ENCODE measurements at places on chromosomes 1 and 21.

- DNase-seq: no peak
These were observed 19.7 kb upstream of the SMPDL3B start for GRCh38 chr1:27915082-27915575.

DNA sequence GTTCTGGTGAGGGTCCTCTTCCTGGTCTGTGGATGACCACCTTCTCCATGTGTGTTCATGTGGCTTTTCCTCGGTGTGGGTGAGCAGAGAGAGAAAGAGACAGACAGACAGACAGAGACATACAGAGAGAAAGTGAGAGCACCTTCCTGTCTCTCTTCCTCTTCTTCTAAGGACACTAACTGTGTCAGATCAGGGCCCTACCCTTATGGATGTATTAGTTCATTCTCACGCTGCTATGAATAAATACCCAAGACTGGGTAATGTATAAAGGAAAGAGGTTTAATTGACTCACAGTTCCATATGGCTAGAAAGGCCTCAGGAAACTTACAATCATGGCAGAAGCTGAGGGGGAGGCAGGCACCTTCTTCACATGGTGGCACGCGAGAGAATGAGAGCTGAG, 131.5 kb upstream of the ZNF648 start:
- DNase-seq: no peak

DNA sequence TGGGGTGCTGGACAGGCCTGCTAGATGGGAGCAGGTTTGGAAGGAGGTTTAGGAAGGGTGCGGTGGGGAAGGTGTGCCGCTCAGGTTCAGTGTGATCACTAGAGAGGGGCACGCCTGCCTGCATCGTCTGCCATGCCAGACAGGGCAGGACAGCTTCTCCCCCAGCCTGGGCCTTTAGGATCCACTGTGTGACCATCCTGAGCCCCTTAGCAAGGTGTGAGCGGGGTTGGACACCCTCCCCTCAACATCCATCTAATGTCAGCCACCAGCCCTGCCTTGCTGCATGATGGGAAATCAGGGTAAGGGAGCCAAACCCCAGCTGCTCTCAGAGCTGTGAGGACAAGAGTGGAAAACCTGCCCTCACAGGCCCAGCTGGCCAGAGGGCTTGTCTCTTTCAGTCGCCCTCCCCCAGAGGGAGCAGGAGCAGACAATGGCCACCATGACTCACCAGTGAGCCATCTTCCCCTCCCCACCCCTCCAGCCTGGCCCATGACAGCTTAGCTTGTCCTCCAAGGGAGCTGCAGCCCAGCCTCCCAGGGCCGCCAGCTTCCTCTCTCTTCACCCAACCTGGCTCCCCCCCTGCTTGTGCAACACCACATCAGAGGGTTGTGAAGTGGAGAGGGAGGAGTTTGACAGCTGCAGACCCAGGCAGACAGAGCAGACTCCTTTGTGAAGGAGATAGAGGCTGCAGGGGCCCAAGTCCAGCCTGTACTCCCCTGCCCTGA, 37.0 kb downstream of the NUAK2 start:
- peak; percentile 96 for DNase-seq

- DNase-seq: no peak
These were observed 417.0 kb upstream of the ESRRG start for GRCh38 chr1:217140041-217140901.

GRCh38 chr1:235878082-235878811, 11.5 kb upstream of the LYST start:
- DNase-seq: no peak

DNA sequence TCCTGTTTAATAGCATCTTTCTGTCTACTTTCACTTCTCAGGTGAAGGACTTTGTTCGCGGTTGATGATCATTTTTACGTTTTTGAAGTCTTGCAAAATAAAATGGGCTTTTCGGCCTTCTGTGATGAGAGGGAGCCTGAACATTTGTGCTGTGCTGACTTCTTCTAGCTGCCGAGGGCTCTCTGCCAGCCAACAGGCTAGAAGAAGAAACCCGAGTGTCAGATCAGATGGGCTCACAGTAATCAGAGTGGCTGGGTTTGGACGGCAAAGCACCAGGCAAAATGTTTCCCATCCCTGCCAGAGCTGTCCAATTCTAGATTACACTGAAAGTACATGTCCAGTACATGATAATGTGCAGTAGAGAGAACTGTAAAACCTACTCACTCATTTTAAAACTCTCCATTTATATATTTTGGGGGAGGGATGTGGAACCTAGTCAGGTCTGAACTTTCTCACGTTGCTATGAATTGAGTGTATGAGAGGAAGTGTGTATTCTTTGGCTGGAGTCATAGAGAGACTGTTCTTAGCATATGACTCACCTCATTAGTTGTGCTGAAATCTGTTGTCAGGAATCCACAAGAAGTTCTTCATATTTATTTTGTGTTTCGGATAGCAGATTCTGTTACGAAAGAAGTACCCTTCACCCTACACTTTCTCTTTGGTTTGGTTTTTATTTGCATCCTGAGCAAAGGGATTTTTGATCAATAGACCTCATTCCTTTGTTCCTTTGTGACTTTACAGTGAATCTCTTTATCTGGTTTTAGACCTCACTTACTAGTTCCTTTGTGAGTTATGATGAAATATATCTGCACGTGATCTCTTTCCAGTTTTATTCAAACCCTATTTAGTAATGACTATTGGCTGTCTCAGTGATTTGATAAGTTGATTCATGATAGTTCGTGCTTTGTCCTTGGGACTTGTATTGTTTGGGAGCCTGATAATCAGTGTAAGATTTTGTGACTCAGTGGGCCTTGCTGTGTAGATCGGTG, 4.8 kb downstream of the ATP1A1 start:
- peak; percentile 4 for DNase-seq

- no peak for DNase-seq
These were observed 5.3 kb upstream of the IBA57 start for GRCh38 chr1:228160201-228160761.

GRCh38 chr21:20642681-20643080, 355.5 kb upstream of the NCAM2 start:
- no peak for DNase-seq

DNA sequence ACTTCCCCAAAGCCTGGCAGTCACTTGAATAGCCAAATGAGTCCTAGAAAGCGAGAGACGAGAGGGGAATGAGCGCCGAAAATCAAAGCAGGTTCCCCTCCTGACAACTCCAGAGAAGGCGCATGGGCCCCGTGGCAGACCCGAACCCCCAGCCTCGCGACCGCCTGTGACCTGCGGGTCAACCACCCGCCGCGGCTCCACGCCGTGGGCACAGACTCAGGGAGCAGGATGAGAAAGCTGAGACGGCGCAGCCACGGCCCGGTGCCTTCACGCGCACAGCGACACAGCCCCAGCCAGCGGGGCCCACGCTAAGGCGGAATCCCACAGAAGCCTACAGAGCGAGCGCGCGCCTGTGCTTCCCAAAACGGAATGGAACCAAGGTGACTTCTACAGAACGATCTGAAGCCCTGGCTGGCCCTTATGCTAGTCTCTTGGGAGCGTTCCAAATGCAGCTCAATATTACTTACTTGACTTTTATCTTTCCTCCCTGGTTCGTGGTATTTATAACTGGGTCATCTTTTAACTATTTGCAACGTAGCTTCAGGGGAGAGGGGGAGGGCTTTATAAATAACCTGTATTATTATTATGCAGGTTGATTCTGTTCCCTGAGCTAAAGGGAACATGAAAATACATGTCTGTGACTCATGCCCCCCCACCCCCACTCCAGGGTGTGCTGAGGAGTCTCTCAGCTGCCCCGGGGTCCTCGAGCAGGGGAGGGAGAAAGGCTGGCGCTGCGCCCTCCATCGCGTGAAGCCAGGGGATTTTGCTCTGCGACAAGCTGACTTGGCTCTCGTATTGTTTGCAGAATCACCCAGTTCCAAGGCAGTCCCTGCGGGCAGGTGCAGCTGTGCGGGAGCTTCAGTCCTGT, 1.7 kb downstream of the TSPEAR start:
- DNase-seq: peak; percentile 83

DNA sequence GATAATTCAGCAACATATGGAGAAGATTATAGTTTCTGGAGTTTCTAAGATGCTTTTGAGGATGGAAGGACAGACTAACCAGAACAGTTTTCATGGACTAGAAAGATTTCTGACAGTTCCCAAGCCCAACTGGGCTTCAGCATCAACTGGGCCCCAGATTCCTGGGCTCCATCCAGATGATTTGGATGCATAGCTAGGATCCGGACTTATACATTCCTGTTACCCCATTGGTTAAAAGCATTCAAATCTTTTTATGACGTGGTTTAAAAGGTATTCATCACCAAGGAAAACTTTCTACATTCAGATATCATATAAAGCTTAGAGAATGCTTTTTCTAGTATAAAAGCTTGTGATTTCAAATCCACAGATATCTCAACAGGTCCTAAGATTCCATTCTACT, 29.7 kb downstream of the TSHB start:
- no peak for DNase-seq

DNA sequence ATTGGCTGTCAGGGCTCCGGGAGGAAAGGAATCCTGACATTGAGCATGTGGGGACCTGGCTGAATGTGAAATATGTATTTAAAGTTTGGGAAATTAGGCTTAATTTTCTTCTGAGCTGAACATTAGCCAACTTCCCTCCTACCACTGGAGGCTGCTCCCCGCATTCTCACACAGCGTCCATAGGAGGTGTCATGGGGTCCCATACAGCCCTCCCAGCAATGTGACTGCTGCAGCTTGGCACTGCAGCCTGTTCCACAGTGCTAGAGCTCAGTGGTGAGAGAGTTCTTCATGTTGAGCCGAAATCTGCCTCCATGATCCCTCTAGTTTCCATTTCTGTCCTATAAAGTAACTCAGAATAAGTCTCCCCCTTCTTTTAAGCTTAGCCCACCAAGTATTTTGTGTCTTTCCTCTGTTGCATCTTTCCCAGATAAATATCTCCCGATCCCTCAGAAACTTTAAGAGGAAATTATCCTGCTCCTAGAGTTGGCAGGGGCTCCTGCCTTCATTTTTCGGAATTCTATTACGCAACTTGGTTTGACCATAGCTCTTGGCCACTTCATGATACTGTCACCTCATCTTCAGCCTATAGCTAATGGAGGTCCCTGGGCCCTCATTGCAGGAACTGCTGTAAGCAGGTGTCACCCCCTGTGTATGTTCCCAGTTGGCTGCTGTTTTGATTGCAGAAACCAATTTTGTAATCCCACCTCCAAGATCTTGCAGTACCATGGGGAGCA, 2.0 kb downstream of the FCRL6 start:
- no peak for DNase-seq

GRCh38 chr1:218931324-218931723, 242.4 kb upstream of the LYPLAL1 start:
- DNase-seq: no peak

DNA sequence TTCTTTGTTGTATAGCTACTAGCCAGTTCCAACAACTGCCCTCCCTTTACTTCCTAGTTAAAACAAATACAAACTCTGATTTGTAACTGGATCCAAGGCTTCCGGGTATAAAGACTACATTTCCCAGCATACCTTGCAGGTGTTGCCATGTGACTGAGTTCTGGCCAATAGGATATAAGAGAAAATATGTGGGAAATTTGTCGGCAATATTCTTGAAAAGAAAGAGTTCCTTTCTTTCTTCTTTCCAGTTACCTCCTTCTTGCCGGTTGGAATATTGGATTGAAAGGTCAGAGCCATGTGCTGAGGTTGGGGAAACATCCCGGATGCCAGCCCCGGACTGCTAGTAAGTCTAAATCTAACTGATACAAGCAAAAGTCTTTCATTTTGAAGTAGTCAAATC, 23.0 kb upstream of the ZBTB40 start:
- peak; percentile 43 for DNase-seq

- DNase-seq: no peak
These were observed 53.4 kb upstream of the GJB5 start for GRCh38 chr1:34701326-34702060.

DNA sequence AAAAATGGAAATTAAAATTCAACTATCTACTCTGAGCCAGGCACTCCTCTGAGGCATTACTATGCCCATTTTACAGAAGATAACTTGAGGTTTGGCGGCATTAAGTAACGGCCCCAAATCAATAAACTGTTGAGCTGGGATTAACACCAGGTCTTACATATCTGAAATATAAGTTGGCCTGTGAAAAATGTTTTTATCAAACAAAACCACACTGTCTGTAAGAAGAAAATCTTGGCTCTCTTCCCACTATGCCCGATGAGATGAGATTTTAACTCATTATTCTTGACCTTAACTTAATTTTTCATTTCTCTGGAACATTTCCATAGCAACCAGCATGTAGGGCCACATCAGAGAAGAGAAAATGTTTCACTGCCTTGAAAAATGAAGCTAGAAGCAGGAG, 21.8 kb downstream of the RC3H1 start:
- no peak for DNase-seq

DNA sequence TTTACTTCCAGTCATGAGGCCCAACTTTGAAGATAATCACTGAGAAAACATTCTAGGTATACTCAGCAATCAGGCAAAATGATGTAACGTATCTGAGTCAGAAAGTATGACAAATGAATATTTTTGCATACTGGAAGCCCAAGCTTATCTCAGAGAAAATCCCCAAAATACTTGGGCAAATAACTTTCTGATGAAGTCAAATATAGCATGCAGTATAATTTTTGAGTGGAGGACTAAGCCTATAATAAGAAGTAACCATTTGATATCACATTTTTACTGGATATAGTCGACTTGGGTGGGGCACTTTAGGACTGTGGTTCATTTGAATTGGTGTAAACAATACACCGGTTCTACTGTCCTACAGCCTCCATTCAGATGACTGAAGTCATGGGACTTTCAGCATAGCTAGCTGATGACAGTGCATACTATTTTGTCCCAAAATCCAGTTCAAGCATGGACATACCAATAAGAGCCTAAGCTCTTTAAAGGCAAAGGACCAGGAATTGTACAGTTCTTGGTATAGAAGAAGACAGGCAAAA, 2.3 kb upstream of the GADD45A start:
- DNase-seq: no peak

GRCh38 chr1:86233403-86233802, 76.8 kb upstream of the COL24A1 start:
- DNase-seq: no peak

All from SHP77 (cell line).